ENCODE measurements at places on chromosomes 6 and 20.

- no peak for DNase-seq
Measured at GRCh38 chr6:170459451-170459850, 93.7 kb downstream of the PSMB1 start.

DNA sequence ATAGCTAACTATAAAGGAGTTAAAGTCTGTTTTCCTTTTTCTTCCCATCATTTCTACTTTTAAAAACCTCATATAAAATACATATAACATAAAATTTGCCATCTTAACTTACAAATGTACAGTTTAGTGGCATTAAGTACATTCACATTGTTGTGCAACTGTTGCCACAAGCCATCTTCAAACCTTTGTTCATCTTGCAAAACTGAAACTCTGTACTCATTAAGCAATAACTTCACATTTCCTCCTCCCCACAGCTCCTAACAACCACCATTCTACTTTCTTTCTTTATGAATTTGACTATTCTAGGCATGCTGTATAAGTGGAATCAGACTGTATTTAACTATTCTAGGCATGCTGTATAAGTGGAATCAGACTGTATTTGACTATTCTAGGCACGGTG lies 4.5 kb downstream of the CCDC170 start:
- DNase-seq: no peak

DNA sequence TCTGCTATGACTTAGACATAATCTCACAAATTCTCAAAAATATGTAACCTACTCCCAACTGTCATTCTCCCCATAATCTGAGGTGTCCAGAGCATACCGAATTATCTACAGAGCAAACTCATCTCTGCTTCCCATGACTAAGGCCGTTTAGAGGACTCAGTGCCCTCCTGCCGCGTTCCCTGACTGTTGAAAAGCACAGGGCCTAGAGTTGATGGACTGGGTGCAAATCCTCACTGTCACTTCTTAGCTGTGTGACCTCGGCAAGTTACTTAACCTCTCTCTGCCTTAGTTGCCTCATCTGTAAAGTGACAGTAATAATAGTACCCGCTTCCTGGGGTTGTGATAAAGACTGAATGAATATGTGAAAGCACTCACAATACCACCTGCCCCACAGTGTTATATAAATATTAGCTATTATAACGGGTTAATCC lies 4.7 kb upstream of the TUBB2A start:
- no peak for DNase-seq

DNA sequence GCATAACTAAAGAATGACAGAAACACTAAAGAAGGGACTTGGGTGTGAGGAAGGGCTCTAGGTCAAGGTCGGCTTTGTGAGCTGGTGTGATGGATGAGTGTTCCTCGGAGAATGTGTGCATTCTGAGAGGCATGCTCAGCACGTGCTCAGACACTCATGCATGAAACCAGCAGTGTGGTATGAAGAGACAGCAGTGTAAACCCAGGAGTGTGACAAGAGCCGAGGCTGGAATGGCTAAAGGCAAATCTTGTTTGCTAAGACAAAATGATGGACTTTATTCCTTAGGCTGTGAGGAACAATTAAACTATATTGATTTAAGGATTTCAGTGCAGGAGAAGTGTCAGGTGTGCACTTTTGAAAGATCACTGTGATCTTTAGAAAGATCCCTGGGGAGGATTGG lies 107.4 kb upstream of the MAP7 start:
- DNase-seq: no peak

GRCh38 chr20:52150440-52151258 lies 40.9 kb downstream of the ZFP64 start:
- DNase-seq: no peak

GRCh38 chr6:14784596-14785492 lies 461.0 kb upstream of the JARID2 start:
- no peak for DNase-seq

DNA sequence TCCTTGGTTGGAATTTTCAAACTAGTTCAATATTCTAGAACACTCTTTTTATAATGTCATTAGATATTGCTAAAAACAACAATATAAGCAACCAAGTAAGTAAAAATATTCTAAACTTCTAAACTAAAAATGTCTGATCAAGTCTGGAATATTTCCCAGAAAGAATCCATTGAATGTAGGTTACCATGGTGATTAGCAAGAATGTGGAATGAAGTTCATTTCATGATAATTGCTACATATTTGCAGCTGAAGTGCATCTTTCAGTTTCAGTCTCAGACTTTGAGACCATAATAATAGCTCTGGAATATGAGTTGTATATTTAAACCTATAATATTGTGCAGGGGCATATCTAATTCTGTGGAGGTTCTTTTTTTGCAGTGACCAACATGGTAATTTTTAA lies 61.0 kb upstream of the NKAIN2 start:
- no peak for DNase-seq

DNA sequence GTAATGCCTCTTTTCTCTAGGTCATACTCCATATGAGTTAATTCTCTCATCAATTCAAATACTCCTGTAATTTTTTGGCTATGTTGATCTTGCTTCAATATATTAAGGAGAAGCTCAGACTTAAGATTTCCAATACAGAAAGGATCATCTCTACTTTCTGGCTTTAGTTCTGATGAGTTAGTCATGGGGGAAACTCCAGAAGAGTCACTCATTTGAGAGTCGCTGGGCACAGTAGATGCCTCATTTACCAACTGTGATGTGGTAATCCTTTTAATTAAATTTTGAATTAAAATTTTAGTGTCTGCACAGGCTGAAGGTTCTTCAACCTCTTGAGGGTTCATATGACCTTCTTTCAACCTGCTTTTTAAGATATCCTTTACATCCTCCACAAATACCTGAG lies 38.5 kb downstream of the DST start:
- no peak for DNase-seq

- DNase-seq: no peak
Measured at GRCh38 chr20:44040202-44040915, 125.7 kb downstream of the TOX2 start.

GRCh38 chr6:165970001-165970400 lies 197.7 kb downstream of the TBXT start:
- DNase-seq: no peak

- no peak for DNase-seq
Measured at GRCh38 chr6:37032239-37032638, 26.8 kb downstream of the FGD2 start.

- no peak for DNase-seq
Measured at GRCh38 chr20:39190666-39191570, 228.8 kb downstream of the DHX35 start.

DNA sequence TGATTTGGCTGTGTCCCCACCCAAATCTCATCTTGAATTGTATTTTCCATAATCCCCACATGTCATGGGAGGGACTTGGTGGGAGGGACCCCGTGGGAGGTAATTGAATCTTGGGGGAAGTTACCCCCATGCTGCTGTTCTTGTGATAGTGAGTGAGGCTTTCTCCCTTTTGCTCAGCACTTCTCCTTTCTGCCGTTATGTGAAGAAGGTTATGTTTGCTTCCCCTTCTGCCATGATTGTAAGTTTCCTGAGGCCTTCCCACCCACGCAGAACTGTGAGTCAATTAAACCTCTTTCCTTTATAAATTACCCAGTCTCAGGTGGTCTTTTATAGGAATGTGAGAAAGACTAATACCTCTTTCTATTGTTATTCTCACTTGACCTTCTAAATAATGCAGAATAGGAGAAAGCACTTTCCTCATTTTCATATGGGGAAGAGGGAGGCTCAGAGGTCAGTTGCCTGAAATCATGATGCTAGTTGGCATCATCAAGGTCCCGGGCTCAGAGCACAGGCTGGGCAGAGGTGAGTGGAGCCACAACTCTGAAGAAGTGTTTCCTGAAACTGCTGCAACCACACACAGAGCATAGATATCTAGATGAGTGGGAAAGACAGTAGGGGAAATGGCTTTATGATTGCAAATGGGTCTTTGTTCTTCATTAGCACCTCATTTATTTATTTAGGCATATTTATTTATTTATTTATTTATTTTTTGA lies 191.0 kb downstream of the QKI start:
- DNase-seq: no peak

GRCh38 chr6:40315060-40315459 lies 272.1 kb downstream of the LRFN2 start:
- no peak for DNase-seq

DNA sequence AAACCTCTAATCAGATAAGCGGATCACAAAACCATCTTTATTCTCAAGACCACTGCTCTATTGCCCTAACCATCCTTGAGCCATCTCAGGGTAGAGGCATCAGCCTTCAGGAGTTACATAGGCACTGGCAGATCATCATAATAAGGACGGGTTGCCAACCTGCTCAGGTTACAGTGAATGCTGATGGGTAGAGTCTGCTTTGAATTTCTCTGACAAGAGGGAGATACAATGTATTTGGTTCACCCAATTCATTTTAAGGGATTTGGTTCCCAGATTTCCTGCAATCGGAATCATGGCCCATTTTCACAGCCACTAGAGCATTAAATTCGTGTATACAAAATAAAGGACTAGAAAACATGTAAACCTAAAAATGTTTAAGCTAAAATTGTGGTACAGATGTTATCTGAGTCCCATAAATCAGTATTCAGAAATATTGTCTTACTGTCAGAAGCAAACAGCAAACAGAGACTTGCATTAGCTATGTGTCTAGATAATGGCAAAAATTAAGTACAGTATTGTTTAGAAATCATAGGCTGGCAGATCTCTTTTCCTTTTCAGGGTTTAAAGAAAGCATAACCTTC lies 41.9 kb upstream of the TMEM170B start:
- no peak for DNase-seq

GRCh38 chr6:582370-582769 lies 74.5 kb downstream of the HUS1B start:
- DNase-seq: no peak

DNA sequence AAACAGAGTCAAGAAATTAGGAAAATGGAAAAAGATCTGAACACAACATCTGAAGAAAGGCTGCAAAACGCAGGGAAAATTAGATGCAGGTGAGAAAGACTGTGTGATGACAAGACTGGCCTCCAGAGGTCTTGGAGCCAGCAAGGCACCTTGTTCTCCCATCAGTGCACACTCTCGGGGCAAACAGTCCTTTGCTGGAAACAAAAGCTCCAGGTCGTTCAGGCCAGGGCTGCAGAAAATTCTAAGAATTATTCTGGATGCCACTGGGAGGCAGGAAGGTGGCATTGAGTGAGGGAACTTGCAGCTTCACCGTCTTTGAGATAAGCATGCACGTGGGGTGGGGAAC lies 219.9 kb upstream of the SSTR4 start:
- DNase-seq: no peak

- DNase-seq: no peak
Measured at GRCh38 chr6:19705606-19706005, 131.6 kb upstream of the ID4 start.

DNA sequence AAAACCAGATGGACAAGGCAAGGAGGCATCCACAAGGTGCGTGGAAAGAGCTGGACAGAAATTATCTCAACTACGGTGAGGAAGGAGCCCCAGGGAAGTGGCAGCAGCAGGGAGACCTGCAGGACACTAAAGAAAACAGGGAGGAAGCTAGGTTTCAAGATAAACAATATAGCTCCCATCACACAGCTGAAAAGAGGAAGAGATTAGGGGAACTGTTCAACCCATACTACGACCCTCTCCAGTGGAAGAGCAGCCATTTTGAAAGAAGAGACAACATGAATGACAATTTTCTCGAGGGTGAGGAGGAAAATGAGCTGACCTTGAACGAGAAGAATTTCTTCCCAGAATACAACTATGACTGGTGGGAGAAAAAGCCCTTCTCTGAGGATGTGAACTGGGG lies 26.8 kb downstream of the TRMT6 start:
- DNase-seq: no peak

- no peak for DNase-seq
Measured at GRCh38 chr6:150536835-150537234, 62.9 kb upstream of the PLEKHG1 start.

DNA sequence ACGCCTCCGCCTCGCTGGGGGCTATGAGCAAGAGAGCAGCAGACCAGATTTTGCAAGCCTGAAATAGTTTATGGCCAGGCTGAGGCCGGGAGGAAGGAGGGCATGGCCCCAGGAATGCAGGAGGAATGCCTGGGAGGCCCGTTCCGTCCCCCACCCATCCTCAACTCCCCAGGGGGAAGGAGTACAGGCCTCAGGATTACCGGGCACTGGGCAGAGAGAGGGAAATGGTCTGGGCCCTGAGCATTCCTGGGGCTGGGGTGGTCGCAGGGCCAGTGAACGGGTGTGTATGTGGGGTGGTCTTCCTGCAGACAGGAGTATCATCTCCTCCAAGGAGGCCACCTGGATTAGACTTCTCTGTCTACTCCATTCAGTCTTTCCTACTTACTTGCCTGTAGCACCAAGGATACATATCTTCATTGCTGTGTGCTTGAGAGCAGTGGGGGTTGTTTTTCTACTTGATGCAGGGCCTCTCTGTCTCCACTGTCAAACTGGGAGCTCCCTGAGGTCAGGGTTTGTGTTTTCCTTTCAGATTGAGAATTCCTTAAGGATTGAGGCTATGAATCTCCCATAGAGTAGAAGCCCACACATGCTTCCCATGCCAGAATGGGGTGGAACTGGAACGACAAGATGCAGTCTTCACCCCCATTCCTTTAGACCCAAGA lies 81.3 kb downstream of the VEGFA start:
- no peak for DNase-seq

- DNase-seq: no peak
Measured at GRCh38 chr20:58749098-58749769, 56.6 kb downstream of the NPEPL1 start.

- DNase-seq: no peak
Measured at GRCh38 chr6:48151142-48151541, 40.1 kb upstream of the PTCHD4 start.

DNA sequence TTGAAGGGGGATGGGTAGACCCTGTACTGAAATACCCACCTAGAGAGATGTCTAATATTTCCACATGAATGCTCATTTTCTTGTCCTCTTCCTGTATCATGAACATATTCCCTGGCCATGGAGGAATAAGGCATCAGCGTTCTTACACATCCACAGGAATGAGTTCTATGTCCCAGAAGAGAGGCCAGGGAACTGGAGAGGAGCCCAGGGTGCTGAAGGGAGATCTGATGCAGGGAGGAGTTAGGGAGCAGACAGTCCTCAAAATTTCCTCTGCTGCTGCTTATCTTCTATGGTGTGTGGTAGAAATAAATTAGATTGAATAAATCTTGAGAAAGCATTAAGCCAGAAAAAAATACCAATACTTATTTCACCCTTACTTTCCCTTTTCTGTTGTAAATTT lies 295.0 kb downstream of the KCNQ5 start:
- no peak for DNase-seq

GRCh38 chr6:39965751-39966150 lies 31.5 kb upstream of the MOCS1 start:
- DNase-seq: no peak

- DNase-seq: no peak
Measured at GRCh38 chr20:19815553-19815991, 57.5 kb downstream of the RIN2 start.

DNA sequence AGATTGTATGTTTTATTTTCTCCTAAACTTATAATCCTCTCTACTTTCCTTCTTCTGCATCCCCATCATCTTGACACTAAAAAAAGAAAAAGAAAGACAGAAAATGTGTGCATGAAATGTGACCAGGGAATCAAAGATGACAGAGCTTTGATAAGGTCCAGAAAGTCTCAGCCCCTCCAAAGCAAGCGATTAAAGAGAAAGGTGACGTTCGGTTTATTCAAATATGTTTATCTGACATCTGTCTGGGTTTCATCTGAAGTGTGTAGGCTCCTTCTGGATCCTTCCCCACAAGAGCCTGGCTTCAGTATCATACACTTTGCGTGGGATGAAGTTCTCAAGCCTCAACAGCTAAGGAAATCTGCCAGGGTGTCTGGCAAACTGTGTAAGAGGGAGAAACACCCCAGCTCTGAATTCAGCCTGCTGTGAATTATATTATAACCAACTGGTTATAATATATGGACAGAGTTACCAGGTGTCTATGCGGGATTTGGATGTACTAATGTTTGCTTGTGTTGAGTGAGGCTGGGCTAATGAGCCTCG lies 263.0 kb downstream of the ZNF217 start:
- no peak for DNase-seq

- no peak for DNase-seq
Measured at GRCh38 chr20:17972121-17972520, 3.3 kb downstream of the MGME1 start.
